Temporal lobe (tissue), 4 donors: ENCODE measurements at places on chromosomes 3 and 15. TPM values are rescaled to one million over a fixed set of nuclear protein-coding genes. Genes with fewer than 3 reads are reported as not detected.

DNAH12 gene
- 0.74 TPM for total RNA-seq

TOPAZ1 gene
- total RNA-seq: under 0.01 TPM

UACA gene
- total RNA-seq: 20.9 TPM

LRRK1 gene
- 0.98 TPM for total RNA-seq

USP13 gene
- 11.1 TPM for total RNA-seq

VPS39 gene
- 55.1 TPM for total RNA-seq

AP3B2 gene
- 45.7 TPM for total RNA-seq

PRICKLE2 gene
- total RNA-seq: 78.7 TPM

ADAMTS7 gene
- total RNA-seq: 10.6 TPM

ADGRG7 gene
- total RNA-seq: under 0.01 TPM

STRIT1 gene
- total RNA-seq: not detected

DUOX1 gene
- not detected for total RNA-seq

ISG20 gene
- not detected for total RNA-seq

ATXN7 gene
- total RNA-seq: 7.6 TPM

MOBP gene
- total RNA-seq: 0.25 TPM

GOLGA6L7 gene
- not detected for total RNA-seq

CHMP2B gene
- 30.0 TPM for total RNA-seq

ROPN1 gene
- not detected for total RNA-seq

PLXNB1 gene
- total RNA-seq: 50.9 TPM

MKRN2OS gene
- not detected for total RNA-seq

TMEM207 gene
- total RNA-seq: not detected

CYP8B1 gene
- not detected for total RNA-seq

VGLL3 gene
- 2.0 TPM for total RNA-seq

EAF2 gene
- 2.2 TPM for total RNA-seq

MYO1E gene
- 13.8 TPM for total RNA-seq

PTH1R gene
- total RNA-seq: 0.98 TPM

RPL22L1 gene
- total RNA-seq: 12.5 TPM

MEX3B gene
- total RNA-seq: 55.3 TPM

TUSC7 gene
- 0.25 TPM for total RNA-seq

ZBTB38 gene
- total RNA-seq: 117 TPM

FBXO40 gene
- total RNA-seq: under 0.01 TPM

NANOGP8 gene
- total RNA-seq: 0.25 TPM

WDR72 gene
- total RNA-seq: under 0.01 TPM

ERICH6 gene
- 0.25 TPM for total RNA-seq

CATSPER2 gene
- total RNA-seq: 4.2 TPM

SLC12A1 gene
- total RNA-seq: 0.98 TPM

FETUB gene
- not detected for total RNA-seq

ASB14 gene
- not detected for total RNA-seq

GABRR3 gene
- under 0.01 TPM for total RNA-seq

CLDN16 gene
- 0.25 TPM for total RNA-seq

KNL1 gene
- total RNA-seq: 3.7 TPM

CPA3 gene
- total RNA-seq: not detected

ECE2 gene
- total RNA-seq: 2.7 TPM

CMTM7 gene
- 0.74 TPM for total RNA-seq

CCDC54 gene
- total RNA-seq: 0.25 TPM

HPS3 gene
- total RNA-seq: 17.0 TPM

SCG3 gene
- 54.8 TPM for total RNA-seq

CLDN1 gene
- 5.7 TPM for total RNA-seq

TGFBR2 gene
- total RNA-seq: 6.4 TPM

TMCC1 gene
- total RNA-seq: 53.8 TPM

CFAP20DC gene
- total RNA-seq: 1.2 TPM

CD200R1L gene
- not detected for total RNA-seq

KCNH8 gene
- 6.6 TPM for total RNA-seq
